ENCODE measurements at places on chromosomes 7 and 10.

DNA sequence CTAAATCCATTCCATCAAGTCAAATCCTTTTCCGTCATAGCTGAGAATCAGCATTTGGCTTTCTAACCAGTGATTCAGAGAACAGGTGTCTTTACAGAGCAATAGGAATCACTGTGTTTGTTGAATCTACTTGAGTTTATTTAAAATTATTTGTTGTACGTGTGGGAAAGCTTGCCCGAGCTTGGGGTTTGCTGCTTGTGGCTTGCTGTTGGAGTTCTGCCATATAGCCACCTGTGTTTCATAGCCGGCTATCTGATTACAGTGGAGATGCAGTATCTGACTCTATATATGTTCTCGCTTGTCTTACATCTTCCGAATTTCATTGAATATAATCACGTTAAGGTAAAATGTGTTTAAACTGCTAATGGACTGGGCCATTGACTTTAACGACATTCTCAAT, 274.3 kb upstream of the MKI67 start:
- no peak for DNase-seq

- DNase-seq: no peak
Observed at GRCh38 chr10:62498271-62498670, 124.1 kb downstream of the ZNF365 start.

DNA sequence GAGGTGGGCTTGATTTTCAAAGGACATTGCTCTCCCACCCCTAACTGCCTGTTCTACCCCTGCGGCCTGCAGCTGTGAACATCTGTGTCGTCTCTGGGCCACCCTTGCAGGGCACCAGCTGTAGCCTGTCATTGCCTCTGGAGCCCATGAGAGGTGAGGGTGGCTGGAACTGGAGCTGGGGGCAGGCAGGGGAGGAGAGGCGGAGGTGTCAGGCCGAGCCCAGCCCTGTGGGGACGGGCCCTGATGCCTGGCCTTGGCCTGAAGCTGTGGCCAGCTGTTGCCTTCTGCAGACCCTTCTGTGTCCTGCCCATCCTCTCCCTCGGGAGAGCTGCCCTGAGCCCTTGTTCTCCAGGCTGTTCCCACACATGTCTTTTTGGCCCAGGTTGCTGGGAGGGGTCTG, 44.5 kb downstream of the PALD1 start:
- DNase-seq: no peak

- no peak for DNase-seq
Observed at GRCh38 chr7:73879977-73880681, 19.2 kb downstream of the TMEM270 start.

- DNase-seq: no peak
Observed at GRCh38 chr7:24059775-24060174, 224.2 kb upstream of the NPY start.

DNA sequence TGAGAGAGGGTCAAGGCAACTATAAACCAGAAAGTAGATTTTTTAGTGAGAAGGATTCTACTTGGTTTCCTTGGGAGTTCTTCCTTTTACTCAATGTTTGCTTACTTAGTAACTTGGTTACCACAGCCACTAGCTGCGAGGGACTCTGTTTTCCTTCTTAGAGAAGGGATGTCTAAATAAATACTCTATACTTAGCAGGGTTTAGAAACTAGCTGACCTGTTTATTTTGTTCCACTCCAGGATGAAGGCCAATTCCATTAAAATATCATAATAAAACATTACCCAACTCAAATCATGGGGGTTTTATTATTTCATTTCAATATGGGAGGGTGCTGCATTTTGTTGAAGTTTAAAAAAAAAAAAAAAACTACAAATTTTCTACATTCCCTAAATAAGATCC, 87.3 kb downstream of the PPP1R3A start:
- DNase-seq: no peak

DNA sequence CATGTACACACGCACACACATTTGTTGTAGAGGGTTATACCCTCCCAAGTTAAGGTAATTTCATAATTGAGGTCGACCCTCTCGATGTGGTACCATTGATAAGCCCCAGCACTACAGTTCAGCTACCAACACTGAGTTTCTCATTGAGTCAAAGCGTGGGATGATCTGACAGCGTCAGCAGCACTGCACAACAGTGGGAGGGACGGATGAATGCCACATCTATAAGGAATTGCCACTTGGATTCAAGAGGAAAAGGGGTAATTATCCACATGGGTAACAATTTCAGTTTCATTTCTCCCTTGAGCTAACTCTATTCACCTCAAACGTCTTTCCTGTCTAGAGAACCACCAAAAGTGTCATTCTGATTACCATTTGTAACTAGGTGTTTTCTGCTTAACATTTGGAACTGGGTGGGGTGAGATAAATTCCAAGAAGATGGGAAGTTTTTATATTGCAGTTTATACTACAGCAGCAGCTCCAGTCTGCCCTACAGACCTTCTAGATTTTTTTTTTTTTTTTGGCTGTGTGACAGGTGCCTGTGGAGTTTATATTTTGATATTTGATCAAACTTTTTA, 342.9 kb downstream of the AUTS2 start:
- DNase-seq: no peak

GRCh38 chr7:134669845-134670373, 23.3 kb downstream of the BPGM start:
- DNase-seq: peak; percentile 91

DNA sequence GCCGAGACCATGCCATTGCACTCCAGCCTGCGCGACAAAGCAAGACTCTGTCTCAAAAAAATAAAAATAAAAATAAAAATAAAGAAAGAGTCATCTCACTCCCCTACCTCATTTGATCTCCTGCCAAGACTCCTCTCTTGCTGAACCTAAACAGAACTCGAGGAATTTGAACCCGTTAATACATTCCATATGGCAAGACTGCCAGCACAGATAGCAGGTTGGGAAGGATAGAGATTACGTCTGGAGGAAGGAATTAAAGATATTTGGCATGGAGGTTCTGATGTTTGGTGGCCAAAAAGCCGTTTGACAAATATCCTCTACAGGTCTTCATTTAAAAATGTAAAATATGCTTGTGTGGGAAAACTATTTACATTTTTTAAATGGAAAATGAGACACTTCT, 549.6 kb downstream of the HTR7 start:
- no peak for DNase-seq

DNA sequence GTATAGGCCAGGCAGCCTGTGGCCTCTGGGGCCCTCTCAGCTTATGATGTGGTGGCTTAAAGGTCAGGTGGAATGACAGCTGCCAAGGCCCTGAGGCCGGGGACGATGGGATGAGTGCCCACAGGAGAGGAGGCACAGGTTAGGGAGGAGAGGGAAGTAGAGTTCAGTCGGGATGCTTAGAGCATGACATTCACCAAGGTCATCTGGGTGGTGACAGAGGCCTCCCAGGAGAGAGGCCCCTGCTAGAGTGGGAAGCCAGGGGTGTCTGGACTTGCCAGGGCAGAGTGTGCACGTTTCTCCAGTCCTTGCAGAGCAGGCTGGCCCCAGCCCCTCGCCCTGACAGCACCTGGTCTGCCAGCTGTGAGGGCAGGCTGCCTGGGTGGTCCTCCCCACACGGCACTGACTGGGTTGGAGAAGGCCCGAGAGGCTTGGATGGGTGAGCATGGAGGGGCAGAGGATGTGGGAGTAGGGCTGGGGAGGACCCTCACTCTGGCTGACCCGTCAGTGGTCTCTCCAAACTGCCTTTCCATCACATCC, 1.5 kb downstream of the CALHM1 start:
- no peak for DNase-seq

DNA sequence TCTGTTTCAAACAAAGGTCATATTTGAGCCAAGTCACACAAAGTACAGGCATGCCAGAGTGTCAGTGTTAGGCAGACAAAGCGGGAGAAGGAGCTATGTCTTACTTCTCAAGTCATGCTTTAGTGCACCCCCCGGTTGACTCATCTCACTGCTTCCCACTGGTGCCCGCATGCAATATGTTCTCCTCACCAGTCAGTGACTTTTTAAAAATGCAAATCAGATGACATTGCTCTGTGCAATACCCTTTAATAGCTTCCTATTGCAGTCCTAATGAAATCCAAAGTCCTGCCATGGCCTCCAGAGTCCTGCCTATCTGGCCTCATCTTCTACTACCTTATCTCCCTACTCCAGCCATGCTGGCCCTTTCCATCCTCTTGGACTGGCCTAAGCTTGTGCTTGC, 429.1 kb downstream of the ACTR3B start:
- no peak for DNase-seq

DNA sequence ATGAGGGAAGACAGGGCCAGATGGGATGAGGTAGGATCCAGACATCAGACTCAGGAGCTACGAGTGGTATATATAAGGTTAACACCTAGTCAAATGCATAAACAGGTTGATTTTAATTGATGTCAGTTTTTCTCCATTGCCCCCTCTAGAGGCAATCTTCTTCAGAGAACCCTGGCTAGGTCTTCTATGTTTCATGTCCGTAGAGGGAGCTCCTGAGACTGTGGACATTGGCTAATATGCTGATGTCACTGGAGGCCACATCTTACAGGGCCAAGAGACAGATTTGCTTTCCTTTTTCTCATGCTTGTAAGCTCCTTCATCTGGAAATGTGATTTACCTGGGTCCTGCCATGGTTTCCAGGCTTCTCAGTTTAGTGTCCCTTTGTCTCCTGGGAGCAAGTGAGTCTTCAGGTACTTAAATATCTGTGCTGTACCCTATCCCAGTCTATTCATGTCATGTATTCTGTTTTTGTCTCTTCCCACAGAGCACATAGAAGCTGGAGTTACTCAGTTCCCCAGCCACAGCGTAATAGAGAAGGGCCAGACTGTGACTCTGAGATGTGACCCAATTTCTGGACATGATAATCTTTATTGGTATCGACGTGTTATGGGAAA, 161.6 kb upstream of the PRSS1 start:
- no peak for DNase-seq

- no peak for DNase-seq
Observed at GRCh38 chr7:117155694-117156093, 167.2 kb downstream of the WNT2 start.

Measured in keratinocyte (primary cell).